ENCODE measurements at places on chromosomes 11 and 22.

GRCh38 chr11:94788396-94788795 is 20.2 kb downstream of the AMOTL1 start:
- DNase-seq, result no peak

- no peak for DNase-seq
Measured at GRCh38 chr11:43573233-43573632, 107.3 kb upstream of the HSD17B12 start.

GRCh38 chr11:7251487-7251835 is 243 bp upstream of the SYT9 start:
- no peak for DNase-seq

DNA sequence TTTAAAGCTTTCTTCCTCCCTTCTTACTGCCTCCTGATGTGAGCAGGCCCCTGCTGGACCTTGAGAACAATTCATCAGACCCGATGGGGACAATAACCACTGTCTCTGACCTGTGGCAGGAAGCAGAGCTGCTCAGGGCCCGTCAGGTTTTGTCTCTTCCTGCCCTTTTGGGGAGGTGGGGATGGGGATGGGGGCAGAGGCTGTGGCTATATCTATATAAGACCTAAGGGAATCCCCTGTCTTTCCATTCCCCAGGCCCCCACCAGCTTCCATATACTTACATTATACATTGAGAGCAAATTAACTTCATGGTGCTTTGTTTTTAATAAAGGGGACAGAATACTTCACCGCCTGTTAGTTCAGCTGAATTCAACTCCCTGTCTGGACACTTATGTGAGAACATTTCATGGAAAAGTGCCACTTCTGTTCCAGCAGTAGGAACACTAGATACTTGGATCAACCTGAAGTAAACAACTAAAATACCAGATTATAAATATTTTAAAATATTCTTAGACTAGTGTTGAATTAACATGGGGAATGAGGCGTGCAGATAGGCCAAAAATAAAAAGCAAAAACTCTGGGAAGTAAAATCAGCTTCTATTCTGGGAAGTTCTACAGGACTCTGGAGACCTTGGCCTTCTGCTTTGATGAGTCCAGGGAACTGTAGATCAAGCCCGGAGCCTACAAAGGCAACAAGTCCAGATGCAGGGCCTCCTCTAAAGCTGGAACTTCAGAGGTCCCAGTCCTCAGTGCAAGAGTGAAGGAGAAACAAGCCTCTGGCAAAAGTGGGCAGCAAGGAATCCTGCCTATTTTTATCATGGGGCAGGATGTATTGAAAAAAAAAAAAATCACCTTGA is 11.1 kb downstream of the ZP1 start:
- no peak for DNase-seq

- no peak for DNase-seq
Measured at GRCh38 chr11:28654191-28654590, 546.0 kb downstream of the METTL15 start.

DNA sequence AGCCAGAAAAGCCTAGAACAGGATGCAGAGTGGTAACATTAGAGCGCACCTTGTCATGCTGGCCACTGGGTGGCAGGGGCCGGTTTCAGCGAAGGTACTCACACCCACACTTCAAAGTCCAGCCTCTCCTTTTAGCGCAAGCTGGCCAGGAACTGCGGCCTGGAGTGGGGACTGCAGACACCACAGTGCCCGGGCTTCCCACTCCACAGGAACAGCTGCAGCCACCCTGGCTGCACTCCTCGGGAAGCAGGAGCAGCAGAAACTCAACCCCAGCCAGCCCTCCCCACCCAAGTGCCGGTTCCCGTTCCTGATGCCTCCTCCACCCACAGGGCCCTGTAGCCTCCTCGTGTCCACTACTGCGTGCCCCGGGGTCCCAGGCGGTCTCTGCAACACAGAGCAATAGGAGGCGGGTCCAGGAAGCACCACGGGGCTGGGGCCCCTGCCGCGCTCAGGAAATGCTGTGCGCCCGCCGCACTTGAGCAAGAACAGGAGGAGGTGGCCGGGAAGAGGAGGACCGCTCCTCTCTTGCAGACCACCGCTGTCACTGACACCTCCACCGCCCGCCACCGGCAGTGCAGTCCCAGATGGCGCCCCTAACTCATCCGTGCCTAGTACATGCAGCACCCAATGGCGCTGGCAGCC is 2.2 kb downstream of the RFPL2 start:
- DNase-seq, result no peak

- no peak for DNase-seq
Measured at GRCh38 chr11:45321669-45322068, 35.5 kb upstream of the SYT13 start.

- DNase-seq, result no peak
Measured at GRCh38 chr22:37639070-37639760, at the start of gene SH3BP1. Gene SH3BP1 (plus strand): TSS chr22:37639669. CDS start chr22:37639788, 119 bp downstream.

DNA sequence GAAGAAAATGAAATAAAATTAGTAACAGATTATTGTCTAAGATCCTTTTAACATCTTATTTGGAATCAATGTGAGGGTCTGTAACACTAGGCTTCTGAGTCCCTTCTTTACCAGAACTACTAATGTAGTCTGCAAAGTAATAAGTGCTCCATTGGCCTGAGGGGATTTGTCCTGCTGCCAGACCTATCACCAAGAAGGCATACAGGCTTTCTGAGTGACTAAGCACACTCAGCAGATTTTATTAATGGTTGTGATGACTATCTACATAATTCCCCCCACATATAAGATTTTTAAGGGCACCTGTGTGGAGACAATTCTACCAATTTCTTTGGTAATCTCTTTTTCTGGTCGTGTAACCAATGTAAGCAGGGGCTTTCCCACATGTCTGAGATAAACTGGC is 365.0 kb upstream of the FAT3 start:
- no peak for DNase-seq

GRCh38 chr22:46916886-46917770 is 154.7 kb downstream of the TBC1D22A start:
- DNase-seq, result no peak

DNA sequence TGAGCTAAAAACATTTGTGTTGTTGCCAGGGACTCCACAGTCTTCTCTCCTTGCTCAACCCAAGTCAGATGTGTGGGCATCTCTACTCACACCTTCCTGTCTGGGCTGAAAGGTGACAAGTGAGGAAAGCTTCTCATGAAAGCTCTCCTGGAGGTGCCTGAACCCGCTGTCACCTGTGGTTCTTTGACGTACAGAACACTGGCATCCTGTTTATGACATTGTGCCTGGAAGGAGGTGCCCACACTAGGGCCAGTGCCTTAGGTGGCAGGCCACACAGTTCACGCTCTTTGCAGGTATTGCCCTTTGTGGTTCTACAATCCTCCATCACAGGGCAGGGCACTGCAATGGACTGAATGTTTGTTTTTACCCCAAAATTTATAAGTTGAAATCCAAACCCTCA is 108.5 kb downstream of the CD44 start:
- no peak for DNase-seq

- DNase-seq, result no peak
Measured at GRCh38 chr11:102560555-102561011, 30.0 kb upstream of the MMP7 start.

DNA sequence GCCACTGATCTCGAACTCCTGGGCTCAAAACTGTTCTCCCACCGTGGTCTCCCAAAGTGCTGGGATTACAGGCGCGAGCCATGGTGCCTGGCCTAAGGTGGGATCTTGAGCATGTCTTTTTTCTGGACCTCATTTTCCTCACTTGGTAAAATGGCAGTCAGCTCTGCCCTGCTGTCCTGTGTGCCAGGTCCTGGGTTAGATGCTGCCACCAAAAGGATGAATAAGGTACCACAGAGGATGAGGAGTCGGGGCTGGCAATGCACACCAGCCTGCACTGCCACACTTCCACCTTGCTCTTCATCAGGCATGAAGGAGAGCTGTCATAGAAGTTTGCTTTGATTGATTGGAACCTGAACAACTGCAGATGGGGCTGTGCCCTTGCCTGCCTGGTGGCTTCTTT is 32.3 kb downstream of the ACO2 start:
- no peak for DNase-seq

DNA sequence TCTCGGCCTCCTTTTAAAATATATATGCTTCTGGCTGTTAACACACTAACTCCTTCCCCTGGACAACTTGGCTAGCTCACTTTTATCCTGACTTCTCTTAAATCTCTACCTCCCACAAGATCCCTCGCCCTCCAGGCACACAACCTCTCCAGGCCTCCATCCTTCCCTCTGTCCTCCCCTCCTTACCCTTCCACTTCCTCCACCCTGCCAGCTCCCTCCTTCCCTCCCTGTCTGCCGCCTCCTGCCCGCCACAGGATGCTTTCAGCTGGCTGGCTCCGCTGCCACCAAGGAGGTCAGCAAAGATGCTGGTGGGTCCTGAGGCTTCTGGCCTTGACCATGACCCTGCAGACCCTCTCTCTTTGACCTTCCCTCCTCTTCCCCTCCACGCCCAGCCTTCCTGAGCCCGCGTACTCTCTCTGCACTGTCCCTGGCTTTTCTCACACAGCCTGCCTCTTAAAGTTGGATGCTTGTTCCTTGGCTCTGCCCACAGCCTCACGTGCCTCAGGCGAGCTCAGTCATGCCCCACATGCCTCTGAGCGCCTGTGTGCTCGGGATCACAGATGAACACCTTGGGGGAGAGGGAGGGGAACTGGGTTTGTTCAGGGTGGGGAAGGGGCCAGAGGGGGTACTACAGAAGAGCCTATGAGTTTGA is 6.7 kb downstream of the NFAM1 start:
- DNase-seq, result no peak

GRCh38 chr22:36337365-36338130 is 50.2 kb downstream of the MYH9 start:
- DNase-seq, result no peak

DNA sequence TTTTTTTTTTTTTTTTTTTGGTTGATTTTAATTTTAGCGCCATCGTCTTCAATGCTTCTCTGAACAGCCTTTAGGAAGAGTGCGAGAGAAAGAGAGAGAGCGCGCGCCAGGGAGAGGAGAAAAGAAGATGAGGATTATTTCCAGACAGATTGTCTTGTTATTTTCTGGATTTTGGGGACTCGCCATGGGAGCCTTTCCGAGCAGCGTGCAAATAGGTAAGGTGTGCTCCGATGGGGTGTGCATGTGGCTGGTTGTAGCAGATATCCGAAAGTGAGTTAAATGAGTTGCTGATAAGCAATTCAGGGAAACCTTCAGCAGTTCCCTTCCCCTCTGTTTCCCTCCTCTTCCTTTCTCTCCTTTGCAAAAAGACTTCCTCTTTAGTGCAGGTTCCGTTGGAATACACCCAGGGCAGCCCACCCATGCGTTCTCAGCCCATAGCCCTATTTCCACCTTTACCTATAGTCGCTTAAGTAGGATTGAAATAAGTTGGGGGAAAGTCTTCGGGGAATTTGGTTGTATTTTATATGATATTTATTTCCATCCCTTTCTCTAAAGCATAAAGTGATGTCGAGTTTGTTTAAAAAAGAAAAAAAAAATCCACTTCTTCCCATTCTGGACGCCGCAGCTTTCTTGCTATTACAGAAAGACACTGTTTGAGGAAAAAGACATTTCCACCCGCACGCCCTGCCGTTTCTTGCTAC is 1.1 kb downstream of the GRIA4 start:
- no peak for DNase-seq

- no peak for DNase-seq
Measured at GRCh38 chr11:126989942-126990715, 10.4 kb downstream of the KIRREL3 start.

DNA sequence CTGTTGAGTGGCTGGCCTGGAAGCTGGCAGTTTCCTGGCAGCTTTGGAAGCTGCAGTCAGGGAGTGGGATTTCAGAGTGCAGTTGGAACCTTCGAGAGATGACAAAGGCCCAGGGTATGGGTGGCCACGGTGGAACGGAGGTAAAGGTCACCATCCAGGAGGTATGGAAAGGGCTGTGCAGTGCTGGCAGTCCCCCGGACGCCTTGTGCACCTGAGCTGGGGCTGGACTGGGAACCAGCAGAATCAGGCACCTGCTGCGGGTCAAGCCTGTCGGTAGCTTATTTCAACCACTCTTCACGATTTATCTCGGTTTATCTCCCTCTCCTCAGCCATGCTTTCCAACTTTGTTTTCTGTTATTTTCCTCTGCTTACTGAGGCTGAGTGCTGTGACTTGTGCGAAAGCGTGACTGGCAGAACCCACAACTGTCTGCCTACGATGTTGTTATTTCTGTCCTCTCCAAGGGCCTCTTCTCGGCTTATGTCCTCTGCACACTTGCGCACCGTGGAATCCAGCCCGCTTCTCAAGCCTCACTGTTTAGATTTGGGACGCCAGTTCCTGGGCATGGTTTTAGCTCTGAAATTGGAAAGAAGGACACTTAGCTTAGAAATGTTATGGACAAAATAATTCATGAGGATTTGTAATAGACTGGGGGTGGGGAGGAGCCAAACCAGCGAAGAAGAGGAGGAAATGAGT is 24.0 kb upstream of the ATXN10 start:
- no peak for DNase-seq

GRCh38 chr11:95835351-95835750 is 45.1 kb downstream of the CEP57 start:
- no peak for DNase-seq

- DNase-seq, result no peak
Measured at GRCh38 chr11:70327717-70328116, 57.2 kb downstream of the PPFIA1 start.

Measured in brain pericyte (primary cell).